ENCODE measurements at places on chromosomes 2 and 18. TPM values are rescaled to one million over a fixed set of nuclear protein-coding genes. Genes with fewer than 3 reads are reported as not detected.

Gene RBM44
- total RNA-seq: 0.35 TPM

Gene SERPINB4
- 0.35 TPM for total RNA-seq

Gene NT5DC4
- not detected for total RNA-seq

Gene CD8A
- total RNA-seq: not detected

Gene MYO5B
- total RNA-seq: 50.0 TPM

Gene HOXD8
- total RNA-seq: 13.4 TPM

Gene ATP8B1
- total RNA-seq: 48.8 TPM

Gene KLHL14
- total RNA-seq: 10.8 TPM

Gene IL1F10
- not detected for total RNA-seq

Gene TRPM8
- 4.5 TPM for total RNA-seq

Gene LOXHD1
- not detected for total RNA-seq

Gene STPG4
- total RNA-seq: 0.20 TPM

Gene NIF3L1
- total RNA-seq: 37.3 TPM

Gene LBX2
- total RNA-seq: 0.99 TPM

Gene UPP2
- total RNA-seq: not detected

Gene TLX2
- not detected for total RNA-seq

Gene CTDSP1
- total RNA-seq: 23.4 TPM

Gene CCDC68
- total RNA-seq: 5.5 TPM

Gene BUB1
- total RNA-seq: 2.2 TPM

Gene RUFY4
- total RNA-seq: not detected

Gene ELP2
- 84.2 TPM for total RNA-seq

Gene ANKZF1
- 35.8 TPM for total RNA-seq
